Hematopoietic multipotent progenitor cell treated with erythropoietin and hydrocortisone succinate and interleukin-3 and kit ligand, for 8 days (in vitro differentiated cells): ENCODE measurements at places on chromosomes 7 and 10.
A peak's percentile ranks its signal among the peaks of the same experiment; 100 is the strongest.

DNA sequence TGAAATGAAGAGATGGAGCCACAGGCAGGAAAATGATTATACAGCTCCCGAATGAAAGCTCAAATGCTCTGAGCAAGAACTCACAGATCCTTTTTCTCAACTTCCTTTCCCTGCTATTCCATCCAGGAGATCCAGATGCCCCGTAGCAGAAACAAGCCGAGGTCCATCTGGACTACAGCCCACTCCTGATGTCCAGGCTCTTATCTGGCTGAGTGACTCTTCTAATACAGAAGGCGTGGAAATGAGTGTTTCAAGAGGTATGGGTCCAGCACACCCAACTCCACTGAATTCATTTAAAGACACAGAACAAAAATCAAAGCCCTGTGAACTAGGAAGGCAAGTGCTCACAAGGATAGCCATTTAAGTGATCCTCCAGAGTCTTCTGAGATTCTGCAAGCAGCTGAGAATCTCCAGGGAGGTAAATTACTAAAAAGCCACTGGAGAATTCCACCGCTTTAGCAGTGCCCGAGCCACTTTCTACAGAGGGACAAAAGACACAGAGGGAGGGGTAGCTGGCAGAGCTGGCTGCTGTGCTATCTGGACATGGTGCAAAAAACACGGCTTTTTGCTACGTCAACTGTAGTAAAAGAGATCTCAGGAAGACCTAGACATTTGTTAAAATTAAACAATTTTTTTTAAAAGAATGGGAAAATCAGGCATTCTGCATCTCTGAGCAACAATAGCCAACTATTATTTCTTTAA is 24.5 kb downstream of the FAM171A1 start:
- no peak for DNase-seq

- DNase-seq, result no peak
Observed at GRCh38 chr7:712381-713138, 13.9 kb upstream of the DNAAF5 start.

DNA sequence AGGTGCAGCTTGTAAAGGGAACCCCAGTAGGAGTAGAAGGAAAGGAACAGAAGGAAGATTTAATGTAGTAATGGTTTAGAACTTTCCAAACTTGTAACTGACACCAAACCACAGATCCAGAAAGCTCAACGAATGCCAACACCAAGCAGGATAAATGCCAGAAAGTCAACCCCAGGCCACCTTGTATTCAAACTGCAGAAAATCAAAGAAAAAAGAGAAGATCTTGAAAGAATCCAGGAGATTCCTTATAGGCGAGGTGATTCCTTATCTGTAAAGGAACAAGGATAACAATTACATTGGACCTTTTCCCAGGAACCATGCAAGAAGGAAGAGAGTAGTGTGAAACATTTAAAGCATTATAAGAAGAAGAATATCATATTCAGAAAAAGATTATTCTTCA is 93.6 kb downstream of the NKX6-2 start:
- DNase-seq, result no peak

- DNase-seq, result peak; percentile 55
Observed at GRCh38 chr10:36888925-36889573, 236.3 kb upstream of the ANKRD30A start.

- DNase-seq, result no peak
Observed at GRCh38 chr7:158266817-158267741, 320.5 kb downstream of the PTPRN2 start.

DNA sequence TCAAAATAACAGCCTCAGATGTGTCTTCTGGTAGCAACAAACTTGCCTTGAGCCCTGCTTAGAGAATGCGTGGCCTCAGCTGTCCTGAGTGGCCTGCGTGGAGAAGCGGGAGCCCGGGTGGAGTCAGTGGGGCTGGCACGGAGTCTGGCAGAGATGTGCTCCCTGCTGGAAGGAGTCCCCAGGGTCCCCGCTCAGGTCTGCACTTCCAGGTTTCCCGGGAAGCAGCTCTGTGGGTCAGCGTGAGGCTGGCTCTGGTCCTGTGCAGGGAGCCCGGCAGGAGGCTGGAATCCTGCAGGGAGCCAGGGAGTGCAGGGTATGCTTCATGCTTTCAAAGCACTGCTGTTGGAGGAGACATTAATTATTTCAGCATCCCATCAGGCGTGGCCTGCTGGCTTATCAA is 10.1 kb downstream of the CPSF4 start:
- no peak for DNase-seq

GRCh38 chr7:38592737-38593288 is 38.4 kb downstream of the AMPH start:
- DNase-seq, result no peak

- DNase-seq, result no peak
Observed at GRCh38 chr7:42082144-42082543, 154.9 kb downstream of the GLI3 start.

DNA sequence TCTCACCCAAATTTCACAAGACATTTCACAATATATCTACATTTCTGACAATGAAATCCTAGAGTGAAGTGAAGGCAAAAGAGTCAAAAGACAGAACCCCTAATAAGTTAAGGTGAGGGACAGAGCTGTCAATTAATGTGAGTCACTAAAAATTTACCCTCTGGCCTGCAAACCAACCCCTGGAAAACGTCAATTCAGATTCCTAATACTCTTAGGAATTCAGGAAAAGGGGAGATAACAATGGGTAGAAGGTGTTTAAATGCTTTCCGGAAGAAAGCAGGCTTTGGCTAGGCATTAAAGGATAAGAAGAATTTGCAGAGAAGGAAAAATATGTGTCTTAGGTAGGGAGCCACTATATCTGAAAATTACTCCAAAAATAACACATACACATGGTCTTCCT is 299.6 kb downstream of the INHBA start:
- DNase-seq, result no peak

DNA sequence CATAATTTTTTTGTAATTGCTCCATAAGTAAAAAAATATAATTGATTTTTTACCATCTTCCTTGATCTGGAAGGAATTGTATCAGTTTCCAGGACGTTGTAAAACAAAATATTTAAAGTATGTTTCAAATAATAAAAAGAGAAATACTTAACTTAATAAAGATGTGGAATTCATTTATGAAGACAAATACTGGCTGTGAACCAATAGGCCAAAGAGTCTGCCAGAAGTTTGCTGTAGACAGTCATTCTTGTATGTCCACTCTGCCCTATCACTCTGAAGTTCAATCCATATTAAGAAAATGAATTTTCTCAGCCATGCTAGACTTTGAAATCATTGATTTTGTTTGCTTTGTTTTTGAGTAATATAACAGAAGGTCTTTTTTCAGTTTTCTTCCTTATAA is 256.4 kb downstream of the TRIL start:
- no peak for DNase-seq

GRCh38 chr7:66626331-66626934 is 2.2 kb upstream of the KCTD7 start:
- no peak for DNase-seq

DNA sequence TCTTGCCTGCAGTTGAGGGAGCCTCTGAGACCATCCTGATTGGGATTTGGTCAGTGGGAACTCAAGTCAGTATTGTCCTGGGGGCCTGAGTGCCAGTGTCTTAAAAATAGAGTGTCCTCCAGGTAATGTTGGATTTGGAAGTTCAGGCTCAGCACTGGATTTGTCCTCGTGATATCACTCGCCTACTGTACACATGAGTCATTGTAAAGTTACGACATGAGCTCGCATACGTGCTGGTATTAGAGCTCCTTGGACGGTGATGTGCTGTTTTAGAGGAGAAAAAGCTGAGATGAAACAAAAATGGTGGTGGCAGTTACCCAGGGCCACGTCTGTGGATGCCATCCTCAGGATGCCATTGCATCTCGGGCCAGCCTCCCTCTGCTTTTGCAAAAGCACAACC is 78.2 kb downstream of the MGMT start:
- DNase-seq, result no peak

- no peak for DNase-seq
Observed at GRCh38 chr10:15658069-15658702, 61.5 kb downstream of the ITGA8 start.

DNA sequence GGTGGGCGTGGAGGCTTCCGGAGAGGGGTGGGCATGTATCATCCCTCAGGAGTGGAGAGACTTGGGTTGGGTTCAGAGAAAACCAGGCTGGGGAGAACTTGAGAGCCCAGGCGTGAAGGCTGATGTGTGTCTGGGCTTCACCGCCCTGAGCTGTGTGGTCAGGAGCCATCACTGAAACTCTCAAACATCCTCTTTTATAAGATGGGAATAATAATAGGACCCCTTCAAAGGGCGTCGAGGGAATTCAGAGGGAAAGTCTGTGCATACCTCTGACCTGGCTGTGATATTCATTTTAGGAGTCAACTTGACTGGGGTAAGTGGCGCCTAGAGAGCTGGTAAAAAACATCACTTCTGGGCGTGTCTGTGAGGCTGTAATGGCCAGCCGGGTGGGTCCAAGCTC is 21.1 kb upstream of the PSMG3 start:
- DNase-seq, result no peak

DNA sequence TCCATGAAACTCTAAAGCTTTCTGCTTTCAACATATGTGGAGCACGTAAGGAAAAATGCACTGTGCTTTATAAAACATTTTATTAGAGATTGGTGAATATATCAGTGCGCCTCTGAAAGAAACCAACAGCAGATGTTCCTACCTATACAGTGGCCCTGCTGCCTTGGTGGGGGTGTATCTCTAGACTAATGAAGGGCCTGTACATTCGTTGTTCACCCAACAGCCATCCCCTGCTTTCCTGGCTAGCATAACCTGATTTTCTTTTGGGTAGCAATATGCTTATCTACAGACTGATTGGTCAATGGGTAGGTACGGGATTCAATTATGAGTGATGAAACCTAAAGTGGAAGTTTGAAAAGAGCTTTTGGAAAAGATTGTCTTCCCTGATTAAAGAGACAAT is 119.7 kb upstream of the FAM133B start:
- DNase-seq, result no peak

DNA sequence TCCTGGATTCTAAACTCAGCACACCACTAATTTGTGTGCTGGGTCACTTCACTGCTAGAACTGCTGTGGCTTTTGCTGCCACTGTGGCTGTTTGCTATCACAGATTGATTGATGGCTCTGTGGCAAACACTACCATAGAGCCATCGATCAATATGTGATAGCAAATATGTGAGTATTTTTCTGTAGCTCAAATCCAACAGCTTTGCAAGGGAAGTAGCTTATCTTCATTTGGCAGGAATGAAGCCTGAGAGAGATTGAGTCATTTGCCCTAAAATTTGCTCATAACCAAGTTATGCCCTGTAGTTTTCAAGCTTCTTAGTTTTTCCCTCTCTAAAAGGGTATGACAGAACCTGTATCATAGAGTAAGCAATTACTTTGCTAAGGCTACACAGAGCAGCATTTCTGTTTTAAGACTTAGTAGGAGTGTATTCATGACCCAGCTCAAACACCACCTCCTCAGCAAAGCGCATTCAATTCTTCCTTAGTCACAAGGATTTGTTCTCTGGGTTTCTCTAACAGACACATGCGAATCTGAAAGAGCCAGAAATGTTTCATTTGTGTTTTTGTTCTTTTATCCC is 43.1 kb downstream of the MINPP1 start:
- peak; percentile 43 for DNase-seq

DNA sequence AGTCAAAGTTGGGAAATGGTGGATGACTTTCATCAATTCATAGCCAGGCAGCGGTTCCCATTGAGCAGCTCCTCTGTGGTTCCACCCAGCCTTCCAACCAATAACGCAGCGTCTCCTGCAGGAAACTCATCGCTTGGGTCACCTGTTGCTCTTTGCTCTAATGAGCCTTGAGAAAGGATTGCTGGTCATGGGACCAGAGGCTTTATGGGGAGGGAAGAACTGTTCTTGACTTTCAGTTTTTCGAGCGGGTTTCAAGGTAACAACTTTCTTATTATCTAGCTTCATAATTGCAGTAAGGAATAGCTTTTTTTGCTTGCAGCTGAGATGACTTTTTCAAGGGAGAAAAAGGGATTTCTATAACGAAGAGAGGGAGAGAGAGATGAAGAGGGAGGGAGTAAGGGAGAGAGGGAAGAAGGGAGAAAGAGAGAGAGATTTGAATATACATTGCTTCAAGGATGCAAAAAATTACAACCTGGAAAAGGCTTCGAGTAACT is 405 bp upstream of the ENTPD1 start:
- DNase-seq, result no peak

DNA sequence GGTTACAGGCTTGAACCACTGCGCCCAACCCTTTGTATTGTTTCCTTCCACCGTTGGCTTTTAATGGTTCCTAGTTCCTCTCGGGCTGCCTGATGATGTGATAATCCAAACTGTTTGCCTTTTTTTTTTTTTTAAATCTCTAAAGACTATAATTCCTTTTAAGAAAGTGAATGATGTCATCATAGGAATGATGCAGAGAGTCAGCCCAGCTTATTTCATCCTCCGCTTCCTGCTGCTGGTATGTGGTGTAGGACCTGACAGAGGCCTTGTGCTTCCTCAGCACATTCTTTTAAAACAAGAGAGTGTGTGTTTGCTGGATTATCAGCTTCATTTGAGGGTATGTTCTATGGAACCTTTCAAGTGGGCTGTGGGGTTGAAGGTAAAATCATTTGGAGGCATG is 241.4 kb downstream of the LRMDA start:
- DNase-seq, result no peak

- DNase-seq, result peak; percentile 42
Observed at GRCh38 chr10:70843333-70843732, 27.6 kb downstream of the SGPL1 start.

DNA sequence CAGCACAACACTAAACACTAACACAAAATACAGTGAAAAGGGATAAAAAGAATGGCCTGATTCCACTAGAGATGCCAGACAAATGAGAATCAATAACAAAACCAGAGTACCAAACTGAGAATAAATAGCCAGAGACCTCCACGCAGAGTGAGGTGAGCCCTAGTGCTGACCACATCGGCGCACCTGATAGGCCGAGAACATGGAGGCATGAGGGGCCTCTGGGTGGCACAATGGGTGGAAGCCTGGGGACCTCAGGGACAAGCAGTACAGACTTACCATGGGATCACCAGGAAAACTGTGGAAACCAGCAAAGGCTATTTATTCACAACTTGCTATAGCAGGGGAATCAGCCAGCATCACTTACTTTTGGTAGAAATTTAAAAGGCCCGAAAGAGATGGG is 1.8 kb upstream of the CSGALNACT2 start:
- no peak for DNase-seq

DNA sequence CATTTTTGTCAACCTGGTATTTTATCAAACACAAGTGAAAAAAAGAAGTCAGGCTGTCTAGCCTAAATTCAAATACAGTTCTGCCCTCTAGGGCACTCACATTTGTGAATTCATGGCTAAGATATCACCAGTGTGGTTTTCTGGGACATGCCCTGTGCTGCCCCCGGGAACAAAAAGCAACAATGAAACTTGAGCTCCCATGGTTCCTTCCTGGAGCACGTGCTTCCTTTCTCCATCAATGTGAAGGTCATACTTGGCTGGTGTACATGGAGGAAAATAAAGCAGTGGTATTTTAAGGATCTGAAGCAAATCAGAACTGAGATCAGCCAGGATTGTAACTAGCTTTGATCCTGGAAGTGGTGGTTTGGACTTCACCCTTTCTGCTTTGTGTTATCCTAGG is 128.9 kb upstream of the FRMD4A start:
- DNase-seq, result no peak

GRCh38 chr7:95545007-95545615 is 51.2 kb downstream of the PDK4 start:
- no peak for DNase-seq
